ENCODE measurements at places on chromosomes 2 and 18. TPM values are rescaled to one million over a fixed set of nuclear protein-coding genes. Genes with fewer than 3 reads are reported as not detected.

Gene KCNG3
- 0.07 TPM for total RNA-seq

DNA sequence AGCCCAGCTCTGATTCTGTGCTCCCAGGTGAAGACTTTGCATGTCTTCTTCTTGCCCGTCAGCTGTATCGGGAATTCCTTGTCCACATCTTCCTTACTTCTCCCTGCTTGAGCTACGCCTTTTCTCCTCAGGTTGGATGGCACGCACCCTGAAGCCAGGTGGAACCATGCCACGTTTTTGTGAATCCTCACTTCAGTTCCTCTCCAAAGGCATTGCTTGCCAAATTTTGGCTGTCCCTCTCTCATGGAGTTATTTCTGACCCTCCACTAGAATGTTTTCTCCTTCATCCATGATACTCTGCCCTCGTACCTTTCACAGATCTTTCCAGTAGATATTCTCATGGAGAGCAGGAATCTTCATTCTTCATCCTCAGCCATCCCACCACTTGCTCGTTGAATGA lies 20.2 kb downstream of the ZCCHC2 start:
- no peak overlapping the region for H3K4me3 ChIP-seq
- no peaks in the 10 kb centered on the region for H3K27me3 ChIP-seq
- H3K27ac ChIP-seq = no peak overlapping the region
- no peak for DNase-seq
- peaks cover 10% of the 10 kb centered on the region for H3K36me3 ChIP-seq

- no peak for DNase-seq
- no peaks in the 10 kb centered on the region for H3K36me3 ChIP-seq
- H3K4me3 ChIP-seq = no peak overlapping the region
- H3K4me1 ChIP-seq = peaks cover 15% of the 10 kb centered on the region
- H3K27ac ChIP-seq = no peak overlapping the region
Observed at GRCh38 chr2:136327162-136327852, 209.4 kb upstream of the CXCR4 start.

DNA sequence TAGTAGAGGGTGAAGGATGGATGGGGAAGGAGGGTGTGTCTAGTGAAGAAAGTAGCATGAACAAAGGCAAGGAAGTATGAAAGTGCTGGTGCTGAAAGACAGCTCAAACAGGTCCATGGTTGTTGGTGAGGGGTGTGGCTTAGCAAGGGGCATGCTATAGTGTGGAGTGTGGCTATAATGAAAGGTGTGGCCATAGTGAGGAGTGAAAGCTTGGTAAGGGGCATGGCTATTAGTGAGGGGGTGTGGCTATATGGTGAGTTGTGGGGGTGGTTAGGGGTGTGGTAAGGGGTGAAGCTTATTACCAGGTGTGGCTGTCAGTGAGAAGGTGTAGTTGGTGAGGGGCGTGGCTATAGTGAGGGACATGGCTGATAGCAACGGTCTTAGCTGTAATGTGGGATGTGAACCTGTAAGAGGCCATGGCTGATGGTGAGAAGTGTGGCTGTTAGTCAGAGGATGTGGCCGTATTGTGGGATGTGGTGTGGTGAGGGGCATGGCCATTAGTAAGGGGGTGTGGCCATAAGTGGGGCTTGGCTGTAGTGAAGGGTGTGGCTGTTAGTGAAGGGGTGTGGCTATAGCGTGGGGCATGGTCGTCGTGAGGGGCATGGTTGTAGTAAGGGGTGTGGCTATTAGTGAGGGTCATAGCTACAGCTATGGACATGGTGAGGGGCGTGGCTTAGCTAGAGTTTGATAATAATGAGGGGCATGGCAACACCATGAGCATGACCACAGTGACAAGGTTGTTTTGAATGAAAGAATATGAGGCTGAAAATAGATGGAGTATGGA lies 549.6 kb downstream of the FBXO15 start:
- no peak overlapping the region for H3K4me3 ChIP-seq
- no peaks in the 10 kb centered on the region for H3K4me1 ChIP-seq
- no peaks in the 10 kb centered on the region for H3K36me3 ChIP-seq
- H3K27ac ChIP-seq = no peak overlapping the region

- H3K4me1 ChIP-seq = no peaks in the 10 kb centered on the region
- H3K27me3 ChIP-seq = peaks cover 4% of the 10 kb centered on the region
- H3K4me3 ChIP-seq = no peak overlapping the region
- no peak overlapping the region for H3K27ac ChIP-seq
- peaks cover 13% of the 10 kb centered on the region for H3K36me3 ChIP-seq
Observed at GRCh38 chr2:37599688-37600525, 71.5 kb downstream of the CDC42EP3 start.

DNA sequence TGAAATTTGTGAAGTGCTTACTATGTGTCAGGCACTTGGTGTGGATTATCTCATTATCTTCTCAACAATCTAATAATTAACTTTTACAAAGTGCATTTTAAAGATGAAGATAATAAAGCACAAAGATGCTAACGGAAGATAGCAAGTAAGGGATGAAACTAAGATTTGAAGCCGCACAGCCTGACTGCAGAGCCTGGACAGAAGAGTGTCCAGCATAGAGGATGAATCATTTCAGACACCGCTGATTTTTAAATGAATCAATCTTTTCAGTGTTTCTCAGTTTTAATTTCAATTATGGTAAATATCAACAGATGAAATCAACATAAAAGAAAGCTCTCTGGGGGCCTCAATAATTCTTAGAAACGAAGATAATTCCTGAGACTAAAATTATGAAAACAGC lies 24.5 kb upstream of the STAM2 start:
- peaks cover 5% of the 10 kb centered on the region for H3K36me3 ChIP-seq
- H3K4me3 ChIP-seq = no peak overlapping the region
- peaks cover 5% of the 10 kb centered on the region for H3K4me1 ChIP-seq
- DNase-seq = no peak

- no peaks in the 10 kb centered on the region for H3K27me3 ChIP-seq
- no peaks in the 10 kb centered on the region for H3K4me1 ChIP-seq
- DNase-seq = no peak
- H3K36me3 ChIP-seq = no peaks in the 10 kb centered on the region
- H3K27ac ChIP-seq = no peak overlapping the region
- no peak overlapping the region for H3K4me3 ChIP-seq
Observed at GRCh38 chr18:63708650-63709049, 5.9 kb downstream of the SERPINB11 start.

DNA sequence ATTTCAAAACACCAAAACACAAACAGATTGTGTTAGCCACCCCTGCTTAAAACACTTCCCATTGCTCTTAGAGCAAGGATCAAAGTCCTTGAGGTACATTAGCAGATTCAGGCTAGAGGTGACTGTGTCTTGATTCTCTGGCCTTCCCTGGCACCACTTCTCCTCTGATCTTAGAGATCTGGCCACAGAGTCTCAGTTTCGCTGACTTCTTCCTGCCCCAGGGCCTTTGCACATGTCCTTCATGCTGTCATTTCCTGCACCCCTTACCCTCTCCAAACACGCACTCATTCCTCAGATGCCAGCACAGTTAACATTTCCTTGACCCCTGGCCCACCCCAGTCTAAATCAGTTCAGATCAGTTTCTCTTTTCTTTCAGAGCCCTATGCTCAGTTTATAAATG lies 16.9 kb downstream of the CXCR4 start:
- H3K4me1 ChIP-seq = no peaks in the 10 kb centered on the region
- H3K4me3 ChIP-seq = no peak overlapping the region
- H3K27me3 ChIP-seq = no peaks in the 10 kb centered on the region
- no peak for DNase-seq
- no peaks in the 10 kb centered on the region for H3K36me3 ChIP-seq
- no peak overlapping the region for H3K27ac ChIP-seq

Gene FTCDNL1
- 1.6 TPM for total RNA-seq

GRCh38 chr2:236833501-236834073 lies 252.1 kb upstream of the COPS8 start:
- no peaks in the 10 kb centered on the region for H3K27me3 ChIP-seq
- peaks cover under 1% of the 10 kb centered on the region for H3K4me1 ChIP-seq
- peaks cover 7% of the 10 kb centered on the region for H3K36me3 ChIP-seq
- DNase-seq = no peak
- no peak overlapping the region for H3K4me3 ChIP-seq

DNA sequence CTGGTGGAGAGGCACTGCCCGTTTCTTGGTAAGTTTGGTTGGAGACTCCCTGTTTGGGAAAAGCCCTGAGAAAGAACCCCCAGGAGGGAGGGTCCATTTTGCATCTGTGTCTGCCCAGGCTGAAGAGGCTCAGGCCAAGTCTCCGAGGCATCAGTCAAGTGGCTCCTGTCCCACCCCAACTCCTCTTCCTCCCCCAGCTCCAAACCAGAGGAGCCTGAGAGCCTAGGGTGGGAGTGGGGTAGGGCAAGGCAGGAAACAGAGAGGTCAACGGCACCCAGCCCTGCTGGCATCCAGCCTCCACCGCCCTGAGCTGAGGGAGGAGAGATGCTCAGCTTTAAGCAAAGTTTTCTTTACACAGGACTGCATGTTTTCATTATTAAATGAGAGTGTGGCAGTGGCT lies 38.2 kb downstream of the CYP27C1 start:
- no peaks in the 10 kb centered on the region for H3K27me3 ChIP-seq
- H3K4me1 ChIP-seq = peaks cover 2% of the 10 kb centered on the region
- no peak for DNase-seq

- no peak for DNase-seq
- H3K4me3 ChIP-seq = no peak overlapping the region
- no peak overlapping the region for H3K27ac ChIP-seq
- peaks cover 7% of the 10 kb centered on the region for H3K27me3 ChIP-seq
- H3K4me1 ChIP-seq = peaks cover 22% of the 10 kb centered on the region
- no peaks in the 10 kb centered on the region for H3K36me3 ChIP-seq
Observed at GRCh38 chr2:11158916-11159573, 3.8 kb downstream of the SLC66A3 start.

- H3K4me1 ChIP-seq = peaks cover 35% of the 10 kb centered on the region
- H3K36me3 ChIP-seq = no peaks in the 10 kb centered on the region
- H3K4me3 ChIP-seq = peak overlapping the region; percentile 89
- DNase-seq = peak; percentile 37
- H3K27me3 ChIP-seq = peaks cover 43% of the 10 kb centered on the region
- no peak overlapping the region for H3K27ac ChIP-seq
Observed at GRCh38 chr18:62523631-62524439, 1.0 kb downstream of the ZCCHC2 start.

DNA sequence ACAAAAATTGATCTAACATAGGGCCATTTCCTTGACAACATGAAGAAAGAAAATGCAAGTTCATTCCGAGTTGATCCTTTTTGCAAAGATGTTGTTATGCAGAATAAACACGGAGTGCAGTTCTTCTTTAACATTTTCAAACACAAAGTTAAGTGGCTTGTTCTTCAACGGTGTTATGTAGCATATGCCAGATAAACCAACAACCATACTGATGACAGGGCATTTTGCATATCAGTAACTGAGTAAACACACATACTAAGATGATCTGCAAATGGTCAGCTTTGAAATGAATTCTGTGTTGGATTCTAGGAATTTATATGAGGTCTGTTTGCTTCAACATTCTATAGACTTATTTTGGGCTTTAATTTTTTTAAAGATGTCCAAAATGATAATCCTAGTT lies 266.4 kb downstream of the GPD2 start:
- no peak for DNase-seq
- no peaks in the 10 kb centered on the region for H3K36me3 ChIP-seq
- H3K4me3 ChIP-seq = no peak overlapping the region
- H3K27me3 ChIP-seq = no peaks in the 10 kb centered on the region
- no peaks in the 10 kb centered on the region for H3K4me1 ChIP-seq

Gene CAMKMT
- 11.4 TPM for total RNA-seq

Gene PNO1
- 20.3 TPM for total RNA-seq

GRCh38 chr2:181984814-181985631 lies 630 bp upstream of the PPP1R1C start:
- DNase-seq = no peak
- peaks cover 31% of the 10 kb centered on the region for H3K4me1 ChIP-seq
- H3K4me3 ChIP-seq = no peak overlapping the region
- peak overlapping the region; percentile 4 for H3K27ac ChIP-seq
- H3K36me3 ChIP-seq = no peaks in the 10 kb centered on the region

Gene KRTCAP3
- 6.9 TPM for total RNA-seq

Gene ALPP
- not detected for total RNA-seq

Gene TMEM200C
- 26.1 TPM for total RNA-seq
